Stimulated activated CD4-positive, alpha-beta T cell treated with anti-CD3 and anti-CD28 coated beads, TNF-alpha, amount 100 ng/mL, for 24 hours (primary cell): ENCODE measurements at places on chromosomes 13 and 19.

DNA sequence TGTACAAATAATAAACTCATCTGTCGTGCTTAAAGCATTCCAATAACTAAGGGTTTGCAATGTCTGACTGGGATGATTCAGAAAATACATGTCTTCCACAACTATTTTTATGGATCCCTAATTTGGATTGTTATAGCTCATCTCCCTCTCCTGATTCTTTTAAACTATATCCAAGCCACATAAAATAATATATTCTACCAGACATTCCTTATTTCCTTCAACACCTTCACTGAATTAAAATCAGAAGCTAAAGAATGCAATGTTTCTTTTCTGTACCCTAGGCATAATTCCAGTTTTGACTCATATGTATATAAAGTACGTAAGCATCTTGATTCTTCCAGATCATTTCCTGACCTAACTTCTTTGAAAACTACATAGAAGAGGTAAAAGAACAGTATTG, 420.4 kb downstream of the EFNB2 start:
- DNase-seq = no peak

GRCh38 chr13:103516015-103516795, 450.0 kb upstream of the SLC10A2 start:
- no peak for DNase-seq

- no peak for DNase-seq
Measured at GRCh38 chr13:94088742-94089141, 390.7 kb downstream of the DCT start.

GRCh38 chr19:38675611-38676010, 28.2 kb downstream of the ACTN4 start:
- no peak for DNase-seq

- DNase-seq = peak; percentile 46
Measured at GRCh38 chr19:41792513-41793413, 3.6 kb upstream of the CEACAM3 start.

DNA sequence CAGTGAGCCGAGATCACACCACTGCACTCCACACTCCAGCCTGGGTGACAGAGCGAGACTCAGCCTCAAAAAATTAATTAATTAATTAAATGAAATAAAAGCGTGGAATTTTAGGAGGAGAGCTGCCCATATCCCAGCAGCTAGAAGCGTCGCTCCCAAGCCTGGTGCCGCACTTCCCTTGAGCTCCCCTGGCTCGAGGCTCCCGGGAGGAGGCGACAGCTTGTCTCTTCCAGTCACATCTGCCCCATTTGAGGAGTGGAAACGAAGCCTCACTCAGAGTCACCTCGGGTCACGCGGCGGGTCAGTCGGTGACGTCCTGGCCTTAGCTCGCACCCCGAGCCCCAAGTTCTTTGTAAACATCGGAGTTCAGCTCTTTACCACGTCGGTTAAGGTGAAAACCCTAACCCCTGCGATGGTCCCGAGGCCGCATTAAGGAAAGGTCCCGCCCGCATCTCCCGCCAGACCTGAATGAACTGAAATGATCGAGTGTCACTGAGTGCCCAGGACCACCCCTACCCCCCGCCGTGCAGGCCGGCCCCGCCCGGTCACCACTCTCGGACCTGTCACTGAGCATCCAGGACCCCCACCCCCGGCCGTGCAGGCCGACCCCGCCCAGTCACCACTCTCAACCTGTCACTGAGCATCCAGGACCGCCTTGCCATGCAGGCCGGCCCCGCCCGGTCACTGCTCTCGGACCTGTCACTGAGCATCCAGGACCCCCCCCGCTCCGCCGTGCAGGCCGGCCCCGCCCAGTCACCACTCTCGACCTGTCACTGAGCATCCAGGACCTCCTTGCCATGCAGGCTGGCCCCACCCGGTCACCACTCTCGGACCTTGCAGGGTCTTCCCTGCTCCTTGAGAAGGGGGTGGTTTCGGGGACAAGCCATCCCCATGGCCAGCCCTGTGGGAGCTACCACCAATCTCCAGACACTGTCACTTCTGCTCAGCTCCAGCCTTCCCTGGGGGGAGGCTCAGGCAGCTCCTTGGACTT, 176.9 kb downstream of the KDM4B start:
- no peak for DNase-seq

GRCh38 chr13:32173881-32174280, 141.3 kb downstream of the ZAR1L start:
- no peak for DNase-seq

DNA sequence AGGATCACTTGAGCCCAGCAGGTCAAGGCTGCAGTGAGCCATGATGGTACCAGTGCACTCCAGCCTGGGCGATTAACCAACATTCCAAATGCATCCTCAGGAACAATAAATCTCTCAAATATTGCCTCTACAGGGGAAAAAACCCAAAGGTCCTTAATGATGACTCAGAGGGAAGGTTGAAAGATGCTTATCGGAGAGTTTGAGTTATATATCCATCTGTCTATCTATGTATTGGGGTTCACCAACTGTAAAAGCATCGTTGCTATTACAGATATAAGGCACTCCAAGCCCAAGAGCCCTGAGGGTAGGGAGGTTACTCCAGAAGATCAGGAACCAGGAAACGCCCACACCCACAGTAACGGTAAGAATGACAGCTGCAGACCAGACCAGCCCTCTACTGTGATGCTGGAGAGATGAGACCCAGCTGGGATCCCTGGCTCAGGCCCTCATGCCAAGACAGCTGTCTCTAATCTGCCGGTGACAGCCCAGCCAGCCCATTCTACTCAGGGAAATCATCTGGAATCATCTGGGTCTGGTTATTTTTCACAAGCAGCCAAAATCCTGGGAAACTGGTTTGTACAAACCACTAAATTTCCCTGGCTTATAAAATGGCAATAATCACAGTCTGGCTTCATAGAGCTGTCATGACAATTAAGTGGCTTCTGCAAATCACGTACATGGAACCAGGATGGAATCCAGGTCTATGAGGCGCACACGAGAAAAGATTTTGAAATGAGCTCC, 23.8 kb downstream of the TEX101 start:
- no peak for DNase-seq

DNA sequence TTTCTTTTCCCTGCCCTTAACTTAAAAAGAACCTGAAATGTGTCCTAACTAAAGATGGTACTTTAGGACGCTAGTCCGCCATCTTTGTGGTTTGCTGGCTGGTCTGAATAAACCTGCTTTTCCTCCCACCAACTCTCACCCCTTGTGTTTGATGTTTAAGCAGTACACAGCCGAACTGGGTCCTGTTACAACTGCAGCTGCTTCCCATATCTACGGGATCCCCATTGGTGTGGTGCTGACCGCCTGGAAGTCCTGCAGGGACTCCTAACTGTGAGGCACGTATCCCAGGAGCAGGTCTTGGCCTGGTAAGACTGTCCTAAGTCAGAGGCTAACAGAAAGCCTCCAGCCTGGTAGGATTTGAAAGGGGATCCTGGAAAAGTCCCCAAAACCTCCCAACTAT, 40.9 kb upstream of the VSTM2B start:
- no peak for DNase-seq

- DNase-seq = peak; percentile 7
Measured at GRCh38 chr19:44356383-44357111, at the start of gene ZNF112. TSS of gene ZNF112 (minus strand) at chr19:44356680. CDS start at chr19:44340539, 16,141 bp downstream.

GRCh38 chr19:1914826-1915341, 9.7 kb downstream of the ADAT3 start:
- DNase-seq = no peak

- no peak for DNase-seq
Measured at GRCh38 chr19:6010107-6010506, 32.2 kb upstream of the RANBP3 start.

DNA sequence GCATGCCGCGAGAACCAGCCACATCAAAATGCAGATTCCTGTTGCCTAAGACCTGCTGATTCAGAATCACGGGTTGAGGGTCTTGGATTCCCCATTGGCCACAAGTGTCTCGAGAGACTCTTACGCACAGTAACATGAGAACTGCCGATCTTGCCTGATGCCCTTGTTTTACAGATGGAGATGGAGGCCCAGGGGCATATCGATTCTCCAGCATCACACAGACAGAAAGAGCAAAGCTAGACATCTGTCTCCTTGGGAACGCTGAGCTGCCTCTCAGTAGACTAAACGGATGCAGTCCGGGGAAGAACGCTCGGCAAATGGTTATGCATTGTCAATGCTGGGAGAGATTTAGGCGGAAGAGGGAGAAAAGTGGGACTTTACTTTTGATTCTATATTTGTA, 5.4 kb downstream of the NLRP12 start:
- no peak for DNase-seq

DNA sequence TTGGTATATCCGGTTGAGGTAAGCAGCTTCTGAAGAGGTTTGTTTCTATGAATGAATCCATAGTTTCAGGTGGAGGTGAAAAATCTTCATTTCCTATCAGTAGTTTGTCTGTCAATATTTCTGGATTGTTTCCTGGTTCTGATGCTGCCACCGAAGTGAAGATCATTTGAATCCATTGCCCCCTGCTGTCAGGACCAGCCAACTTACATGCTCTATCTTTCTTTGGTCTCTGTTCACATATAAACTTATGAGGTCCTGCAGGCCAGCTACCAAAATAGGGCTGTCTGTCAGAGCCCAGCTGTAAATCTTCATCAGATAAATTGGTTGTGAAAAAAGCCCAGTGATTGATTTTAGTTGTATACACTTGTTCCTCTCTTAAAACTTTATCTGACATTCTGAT, 15.2 kb upstream of the N4BP2L1 start:
- DNase-seq = no peak

- no peak for DNase-seq
Measured at GRCh38 chr19:38670921-38671398, 23.5 kb downstream of the ACTN4 start.

GRCh38 chr19:35142606-35143230, 337 bp upstream of the FXYD7 start:
- peak; percentile 47 for DNase-seq

- DNase-seq = no peak
Measured at GRCh38 chr19:10364644-10365043, 15.7 kb downstream of the TYK2 start.

DNA sequence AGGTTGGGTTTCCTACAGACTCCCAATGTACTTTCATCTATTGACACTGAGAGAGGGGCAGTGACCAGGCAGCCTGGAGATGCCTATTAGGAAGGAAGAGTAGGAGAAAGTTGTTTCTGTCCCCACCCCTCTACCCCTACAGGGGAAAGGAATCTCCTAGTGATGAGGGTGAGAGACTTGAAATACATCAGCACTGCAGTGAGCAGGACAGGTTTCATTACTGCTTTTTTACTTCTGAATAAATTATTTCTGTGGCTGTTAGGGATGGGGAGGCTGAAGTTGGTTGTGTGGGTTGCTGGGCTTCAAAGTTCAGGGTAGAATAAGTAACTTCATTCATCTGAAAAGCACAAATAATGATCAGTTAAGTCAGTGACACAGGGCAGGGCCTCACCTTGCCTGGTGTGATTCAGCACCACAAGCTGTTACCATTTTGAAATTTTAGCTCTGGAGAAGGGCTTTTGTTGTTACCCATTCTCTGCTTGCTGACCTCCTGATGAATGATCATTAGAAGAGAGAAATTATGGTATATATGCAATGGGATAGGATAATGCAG, 19.3 kb downstream of the CEACAM1 start:
- DNase-seq = no peak

- DNase-seq = no peak
Measured at GRCh38 chr13:21501686-21502085, 42.6 kb upstream of the ZDHHC20 start.

DNA sequence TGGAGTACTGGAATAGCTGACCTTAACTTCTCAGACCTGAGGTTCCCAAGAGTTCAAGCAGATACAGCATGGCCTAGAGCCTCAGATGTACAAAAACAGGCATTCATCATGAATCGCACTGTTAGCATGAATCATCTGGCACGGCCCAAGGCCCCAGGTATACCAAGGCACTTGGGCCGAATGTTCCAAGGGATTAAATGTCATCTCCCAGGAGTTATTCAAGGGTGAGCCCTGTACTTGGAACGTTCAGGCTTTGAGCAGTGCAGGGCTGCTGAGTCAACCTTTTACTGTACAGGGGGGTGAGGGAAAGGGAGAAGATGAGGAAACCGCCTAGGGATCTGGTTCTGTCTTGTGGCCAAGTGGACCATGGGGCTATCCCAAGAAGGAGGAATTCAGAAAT, 6.3 kb downstream of the KLK3 start:
- DNase-seq = no peak

- no peak for DNase-seq
Measured at GRCh38 chr13:43785650-43786471, 911 bp downstream of the ENOX1 start.

DNA sequence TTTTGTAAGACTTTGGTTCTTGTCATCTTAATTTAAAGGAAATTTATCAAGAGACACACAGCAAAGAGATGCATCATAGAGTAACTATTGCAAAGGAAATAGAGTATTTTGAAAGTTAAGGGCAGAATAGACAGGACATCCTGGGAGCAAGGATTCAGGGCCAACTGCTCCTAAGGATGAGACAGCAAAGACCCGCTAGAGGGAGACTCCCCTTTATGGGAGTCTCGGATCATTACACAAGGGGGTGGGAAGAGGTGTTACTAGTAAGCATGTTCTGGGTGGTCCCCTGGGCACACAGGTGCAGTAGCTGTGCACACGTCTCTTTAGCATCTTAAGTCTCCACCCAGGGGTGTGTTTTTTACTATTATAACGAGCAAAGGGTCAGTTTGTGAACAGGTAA, 9.6 kb downstream of the ZSCAN5C start:
- no peak for DNase-seq

DNA sequence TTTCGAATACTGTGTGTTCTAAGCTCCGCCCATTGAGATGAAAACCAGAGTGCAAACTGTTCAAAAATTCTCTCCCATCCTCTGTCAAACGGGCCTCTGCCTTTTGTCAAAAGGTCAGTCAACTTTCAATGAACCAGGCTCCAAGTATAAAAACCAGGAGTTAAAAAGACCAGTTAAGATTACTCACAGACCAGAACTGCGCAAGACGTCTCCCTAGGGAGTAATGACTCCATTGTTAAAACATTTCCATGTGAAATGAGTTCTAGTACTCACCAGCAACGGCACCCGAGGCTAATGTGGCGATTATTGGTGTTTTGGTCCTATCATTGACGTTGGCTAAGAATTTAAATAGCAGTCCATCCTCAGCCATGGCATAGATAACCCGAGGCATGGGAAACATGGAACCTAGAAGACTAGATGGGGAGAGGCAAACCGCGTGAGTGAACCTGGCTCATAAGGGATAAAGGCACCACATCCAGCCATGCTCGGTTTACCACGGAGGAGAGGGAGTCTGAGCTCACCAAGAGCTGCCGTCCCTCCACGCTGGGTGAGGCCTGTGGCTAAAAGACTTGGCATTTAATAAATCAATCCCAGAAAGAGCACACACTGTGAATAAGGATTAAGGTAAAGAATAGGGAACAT, 73.3 kb downstream of the SLC7A1 start:
- no peak for DNase-seq

DNA sequence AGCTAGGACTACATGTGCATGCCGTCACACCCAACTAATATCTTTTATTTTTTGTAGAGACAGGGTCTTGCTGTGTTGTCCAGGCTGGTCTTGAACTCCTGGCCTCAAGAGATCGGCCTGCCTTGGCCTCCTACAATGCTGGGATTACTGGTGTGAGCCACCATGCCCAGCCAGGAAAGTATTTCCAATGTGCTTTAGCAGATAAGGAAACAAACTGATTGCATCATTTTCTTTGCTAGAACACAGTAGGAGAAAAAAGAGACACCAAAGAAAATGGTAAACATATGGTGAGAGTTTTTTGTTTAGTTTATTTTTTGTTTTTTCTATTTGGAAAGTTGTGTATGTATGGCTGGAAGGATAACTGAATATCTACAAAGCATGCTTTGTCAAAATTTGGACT, 46.9 kb upstream of the AKAP11 start:
- DNase-seq = no peak

GRCh38 chr19:42254089-42254849, 659 bp downstream of the ERF start:
- peak; percentile 65 for DNase-seq

- no peak for DNase-seq
Measured at GRCh38 chr13:68056816-68057710, 826.9 kb upstream of the PCDH9 start.

- DNase-seq = no peak
Measured at GRCh38 chr13:109870274-109870673, 83.9 kb upstream of the IRS2 start.
